PC-9 (cell line): ENCODE measurements at places on chromosomes 4 and X.
A peak's percentile ranks its signal among the peaks of the same experiment; 100 is the strongest.

GRCh38 chr4:101418055-101418454, 70.7 kb upstream of the PPP3CA start:
- DNase-seq: no peak

GRCh38 chrX:75210602-75211001, 54.5 kb upstream of the ABCB7 start:
- DNase-seq: no peak

DNA sequence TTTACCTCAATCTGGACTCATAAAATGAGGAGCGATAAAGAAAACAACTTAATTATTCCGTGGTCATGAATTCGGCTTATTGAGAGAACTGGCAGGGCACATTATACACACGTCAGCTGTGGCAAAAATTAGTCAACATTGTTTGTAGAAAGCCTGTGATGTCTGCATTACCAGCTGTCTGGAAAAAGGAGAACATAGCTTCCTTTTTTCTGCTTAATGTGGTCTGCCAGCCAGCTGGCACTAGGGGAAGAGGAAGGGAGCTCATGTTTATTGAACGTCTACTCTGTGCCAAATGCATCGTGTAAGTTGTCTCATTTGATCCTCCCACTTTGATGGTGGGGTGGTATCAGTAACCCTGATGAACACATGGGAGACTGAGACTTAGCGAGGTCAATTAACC, 367.6 kb downstream of the ARHGAP24 start:
- DNase-seq: no peak

DNA sequence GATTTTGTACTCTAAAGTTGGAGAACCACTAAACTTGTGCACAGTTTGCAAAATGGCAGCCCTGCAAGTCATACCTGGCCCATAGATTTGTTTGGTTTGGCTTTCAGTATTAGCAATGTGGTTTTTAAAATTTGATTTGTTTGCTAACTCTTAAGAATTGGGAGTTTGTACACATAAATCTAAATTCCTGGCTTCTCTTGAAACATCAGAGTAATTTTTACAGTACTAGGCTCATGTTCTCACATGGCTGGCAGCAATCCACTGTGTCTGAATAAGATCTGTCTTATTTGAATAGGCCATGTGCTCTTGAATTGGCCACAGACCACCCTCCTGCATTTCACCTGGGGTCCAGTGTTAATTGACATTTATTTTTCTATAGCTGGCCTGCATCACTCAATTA, 21.3 kb downstream of the DIAPH2 start:
- DNase-seq: no peak

GRCh38 chr4:165005352-165005925, 26.4 kb upstream of the TRIM60 start:
- DNase-seq: no peak

- DNase-seq: no peak
These were observed 1056.7 kb downstream of the STIM2 start for GRCh38 chr4:27917381-27917780.

- DNase-seq: no peak
These were observed 33.4 kb downstream of the SPRY1 start for GRCh38 chr4:123430031-123430430.

- DNase-seq: no peak
These were observed 57.6 kb downstream of the DOCK11 start for GRCh38 chrX:118553042-118553710.

DNA sequence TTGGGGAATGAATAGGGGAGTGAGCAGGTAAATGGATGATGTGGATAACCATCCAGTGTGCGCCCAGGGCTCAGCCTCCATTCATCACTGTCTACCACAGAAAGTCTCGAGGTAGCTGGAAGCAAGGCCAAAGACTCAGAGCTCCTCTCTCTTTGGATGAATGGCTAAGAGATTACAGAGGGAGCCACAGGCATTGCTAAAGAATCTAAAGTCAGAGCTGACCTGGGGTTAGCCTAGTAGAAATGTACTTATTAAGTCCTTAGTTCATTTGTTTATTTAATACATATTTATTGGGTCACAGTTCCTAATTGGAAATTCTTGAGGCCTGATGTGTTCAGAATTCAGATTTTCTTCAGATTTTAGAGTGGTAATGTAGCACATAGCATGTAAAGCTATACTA, 88.7 kb upstream of the HPF1 start:
- DNase-seq: no peak

DNA sequence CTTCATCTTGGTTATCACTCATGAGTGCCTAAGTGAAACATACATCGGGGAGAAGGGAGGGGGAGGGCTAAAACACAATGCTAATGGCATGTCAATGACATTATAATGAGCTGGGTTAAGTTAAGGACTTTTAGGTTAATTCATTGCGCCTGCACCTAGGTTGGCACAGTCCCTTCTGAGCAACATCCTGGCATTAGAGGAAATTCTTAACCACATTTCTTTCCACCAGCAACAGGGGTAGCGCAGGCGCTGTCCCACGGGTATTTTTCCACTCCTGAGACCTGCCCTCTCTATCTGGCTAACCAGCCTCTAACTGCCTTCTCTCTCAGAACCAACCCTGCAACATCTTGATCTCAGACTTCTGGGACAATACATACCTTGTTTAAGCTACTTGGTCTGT, 39.0 kb upstream of the PROM1 start:
- DNase-seq: no peak

DNA sequence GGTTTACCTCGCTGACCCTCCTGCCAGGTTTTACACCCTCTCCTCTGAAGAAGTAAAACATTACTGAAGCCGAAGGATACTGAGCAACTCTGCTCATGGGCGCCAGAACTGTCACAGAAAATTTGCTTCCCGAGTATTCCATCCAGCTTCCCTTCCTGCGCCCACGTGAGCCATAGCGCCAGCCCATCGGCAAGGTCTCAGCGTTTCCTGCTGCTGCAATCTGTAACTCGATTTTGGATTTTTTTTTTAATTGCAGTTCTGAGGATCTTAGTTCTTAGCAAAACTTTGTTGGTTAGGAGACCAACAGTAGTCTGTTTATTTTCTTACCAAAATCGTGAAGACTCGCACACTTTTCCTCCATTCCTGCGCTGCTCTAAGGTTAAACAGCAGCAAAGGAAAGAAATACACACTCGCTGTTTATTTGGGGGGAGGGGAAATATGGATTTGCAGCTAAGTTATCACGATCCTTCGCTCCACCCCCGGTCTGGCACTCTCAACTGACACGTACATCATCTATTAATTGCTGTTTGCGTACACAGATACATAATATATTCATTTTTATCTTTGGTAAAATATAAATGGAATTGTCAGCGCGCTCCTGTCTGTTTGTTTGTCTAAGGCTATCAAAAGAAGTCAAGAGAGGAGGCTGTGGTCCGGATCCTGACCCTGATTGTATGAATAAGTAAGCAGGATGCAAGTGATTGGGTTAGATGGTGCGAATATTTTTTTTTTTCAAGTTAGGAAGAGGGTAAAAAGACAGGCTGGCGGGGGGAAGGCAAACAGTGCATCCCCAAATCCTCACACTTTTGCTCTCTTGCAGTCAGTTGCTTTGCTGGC, at the start of gene TLL1:
TSS of gene TLL1 (plus strand) at position 777 of the 837 bp plus-strand sequence. CDS start 668 bp downstream, outside the sequence.
- DNase-seq: peak; percentile 14

DNA sequence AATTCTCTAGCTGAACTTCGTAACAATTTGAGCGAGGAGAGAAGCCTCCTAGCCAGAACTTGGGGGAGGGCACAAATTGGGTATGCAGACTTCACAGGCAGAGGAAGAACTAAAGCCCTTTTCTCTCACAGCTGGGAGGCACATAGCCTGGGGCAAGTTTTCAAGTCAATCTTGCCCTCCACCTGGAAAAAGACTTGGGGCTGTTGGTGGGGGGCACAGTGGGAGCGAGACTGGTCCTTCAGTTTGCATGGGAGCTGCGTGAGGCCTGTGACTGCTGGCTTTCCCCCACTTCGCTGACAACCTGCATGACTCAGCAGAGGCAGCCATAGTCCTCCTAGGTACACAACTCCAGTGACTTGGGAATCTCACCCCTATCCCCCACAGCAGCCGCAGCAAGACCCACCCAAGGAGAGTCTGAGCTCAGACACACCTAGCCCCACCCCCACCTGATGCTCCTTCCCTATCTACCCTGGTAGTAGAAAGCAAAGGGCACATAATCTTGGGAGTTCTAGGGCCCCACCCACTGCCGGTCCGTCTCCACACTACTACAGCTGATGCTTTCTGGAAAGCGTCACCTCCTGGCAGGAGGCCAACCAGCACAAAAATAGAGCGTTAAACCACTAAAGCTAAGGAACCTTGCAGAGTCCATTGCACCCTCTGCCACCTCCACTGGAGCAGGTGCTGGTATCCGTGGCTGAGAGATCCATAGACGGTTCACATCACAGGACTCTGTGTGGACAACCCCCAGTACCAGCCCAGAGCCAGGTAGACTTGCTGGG, 160.8 kb downstream of the CBLL2 start:
- no peak for DNase-seq

DNA sequence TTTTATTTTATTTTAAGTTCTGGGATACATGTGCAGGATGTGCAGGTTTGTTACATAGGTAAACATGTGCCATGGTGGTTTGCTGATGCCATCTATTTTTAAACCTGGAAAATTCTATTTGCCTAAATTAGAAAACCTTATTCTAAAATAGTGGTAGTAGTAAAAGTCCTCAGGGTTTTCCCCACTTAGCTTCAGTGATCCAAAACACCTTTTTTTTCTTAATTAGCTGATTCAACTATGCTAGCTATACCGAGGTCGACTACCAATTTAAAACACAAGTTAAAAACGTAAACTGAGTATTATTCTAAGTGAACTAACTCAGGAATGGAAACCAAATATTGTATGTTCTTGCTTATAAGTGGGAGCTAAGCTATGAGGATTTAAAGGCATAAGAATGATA, 70.0 kb upstream of the IL13RA1 start:
- no peak for DNase-seq

- no peak for DNase-seq
These were observed 13.6 kb downstream of the STOX2 start for GRCh38 chr4:183918696-183919095.

DNA sequence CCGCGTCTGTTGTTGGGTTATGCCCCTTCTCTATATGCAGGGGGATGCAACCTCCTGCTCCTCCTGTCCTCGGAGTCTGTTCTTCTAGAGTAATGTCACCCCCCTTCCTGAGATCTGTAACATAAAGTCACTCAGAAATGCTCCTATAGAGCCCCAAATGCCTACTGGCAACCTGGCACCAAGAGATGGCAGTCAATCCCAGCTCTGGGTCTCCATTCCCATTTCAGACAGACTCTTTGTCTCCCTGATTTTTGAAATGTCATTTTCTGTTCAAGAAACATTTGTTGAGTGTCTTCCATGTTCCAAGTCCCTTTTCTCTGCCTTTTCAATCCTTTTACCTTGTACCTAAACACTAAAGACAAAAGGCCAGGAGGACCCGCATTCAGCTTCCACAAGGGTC, 9.6 kb upstream of the PRDM8 start:
- no peak for DNase-seq

GRCh38 chr4:148108766-148109165, 333.4 kb downstream of the NR3C2 start:
- no peak for DNase-seq

DNA sequence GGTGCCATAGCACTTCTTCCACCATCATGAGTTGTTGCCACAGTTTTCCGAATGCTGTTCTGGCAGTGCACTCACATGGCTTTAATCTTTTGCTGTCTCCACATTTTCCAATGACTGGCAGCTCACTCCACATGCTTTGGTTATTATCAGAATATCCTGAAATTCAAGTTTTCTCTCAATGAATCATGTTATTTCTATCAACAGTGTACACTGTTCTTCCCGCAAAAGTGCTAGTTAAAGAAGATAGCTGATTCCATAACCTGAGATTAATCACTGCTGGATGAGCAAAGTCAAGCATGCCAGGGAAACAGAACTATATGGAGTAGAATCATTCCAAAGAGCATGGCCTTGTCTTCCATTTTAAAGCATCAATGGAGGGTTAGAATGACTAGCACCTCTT, 14.6 kb upstream of the IL13RA2 start:
- DNase-seq: no peak
